ENCODE measurements at places on chromosomes 13 and 19. TPM values are rescaled to one million over a fixed set of nuclear protein-coding genes. Genes with fewer than 3 reads are reported as not detected.

ZNF208 gene
- total RNA-seq: 1.5 TPM

CGB5 gene
- total RNA-seq: 1.1 TPM

ARHGAP35 gene
- total RNA-seq: 29.3 TPM

DNA sequence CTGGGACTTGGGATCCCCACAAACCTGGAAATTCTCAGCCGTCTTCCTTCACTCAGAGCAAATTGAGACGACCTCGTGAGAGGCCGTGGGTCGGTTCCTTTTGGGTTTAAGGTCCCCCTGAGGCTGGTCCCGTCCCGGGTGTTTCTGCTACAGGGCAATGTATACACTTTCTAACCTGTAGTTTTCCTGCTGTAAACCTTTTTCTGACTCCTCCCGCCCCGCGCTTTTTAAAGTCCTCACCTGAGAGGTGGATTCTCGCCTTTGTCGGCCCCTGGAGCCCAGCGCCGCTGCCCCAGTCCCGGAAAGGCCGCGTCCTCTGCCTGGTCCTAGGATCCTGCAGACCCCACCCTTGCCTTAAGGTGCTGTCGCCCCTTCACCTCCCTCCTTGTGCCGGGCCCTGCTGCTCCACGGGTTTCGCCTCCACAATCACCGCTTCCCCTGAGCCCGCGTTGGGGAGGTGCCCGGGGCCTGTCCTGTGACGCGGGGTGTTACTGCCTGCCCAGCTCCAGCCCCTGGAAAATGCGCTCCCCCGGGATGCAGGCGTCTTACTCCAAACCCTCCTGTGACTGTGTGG, 391 bp downstream of the ZNF761 start:
- DNase-seq: peak; percentile 27

DNA sequence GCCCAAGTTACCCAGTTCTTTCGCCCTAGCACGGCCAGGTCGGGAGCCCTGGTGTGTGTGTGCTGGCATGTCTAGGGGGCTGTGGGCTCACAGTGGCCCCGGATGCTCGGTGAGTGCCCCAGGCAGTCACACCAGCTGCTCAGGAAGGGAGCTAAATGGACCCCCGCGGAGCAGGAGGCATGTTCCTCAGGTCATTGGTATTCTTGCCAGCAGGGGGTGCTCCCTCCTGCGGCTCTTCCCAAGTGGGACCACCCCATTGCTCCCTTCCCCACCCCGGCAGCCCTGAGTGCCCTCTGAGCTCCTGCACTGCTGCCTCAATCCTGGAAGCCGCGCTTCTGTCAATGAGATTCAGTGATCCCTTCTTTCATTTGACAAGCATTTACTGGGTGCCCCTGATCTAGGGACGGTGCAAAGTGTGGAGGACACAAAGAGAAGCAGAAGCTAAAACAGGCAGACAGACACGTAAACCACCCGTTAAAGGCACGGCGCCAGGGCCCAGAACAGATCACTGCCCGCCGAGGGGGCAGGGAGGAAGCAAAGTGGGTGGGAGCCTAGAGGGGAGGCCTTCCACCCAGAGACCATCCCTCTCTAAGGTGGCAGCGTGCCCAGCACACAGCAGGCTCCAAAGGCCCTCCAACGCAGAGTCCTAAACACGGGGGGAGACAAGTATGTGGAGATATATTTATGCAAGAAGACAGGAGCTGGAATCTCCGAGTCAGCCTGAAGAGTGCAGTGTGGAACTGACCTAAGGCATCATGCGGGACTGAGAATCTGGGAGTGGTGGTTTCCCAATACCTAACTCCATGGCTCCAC, 5.2 kb upstream of the ADPRHL1 start:
- no peak for DNase-seq

All from LHCN-M2 (cell line).